ENCODE measurements at places on chromosomes 7 and 10. TPM values are rescaled to one million over a fixed set of nuclear protein-coding genes. Genes with fewer than 3 reads are reported as not detected.

Gene TMEM106B
- 134 TPM for total RNA-seq

Gene SLC39A12
- total RNA-seq = not detected

Gene KLF14
- total RNA-seq = 0.32 TPM

Gene CH25H
- total RNA-seq = 1.1 TPM

Gene SOSTDC1
- 25.6 TPM for total RNA-seq

Gene ZNF117
- total RNA-seq = 52.5 TPM

Gene PTF1A
- total RNA-seq = not detected

DNA sequence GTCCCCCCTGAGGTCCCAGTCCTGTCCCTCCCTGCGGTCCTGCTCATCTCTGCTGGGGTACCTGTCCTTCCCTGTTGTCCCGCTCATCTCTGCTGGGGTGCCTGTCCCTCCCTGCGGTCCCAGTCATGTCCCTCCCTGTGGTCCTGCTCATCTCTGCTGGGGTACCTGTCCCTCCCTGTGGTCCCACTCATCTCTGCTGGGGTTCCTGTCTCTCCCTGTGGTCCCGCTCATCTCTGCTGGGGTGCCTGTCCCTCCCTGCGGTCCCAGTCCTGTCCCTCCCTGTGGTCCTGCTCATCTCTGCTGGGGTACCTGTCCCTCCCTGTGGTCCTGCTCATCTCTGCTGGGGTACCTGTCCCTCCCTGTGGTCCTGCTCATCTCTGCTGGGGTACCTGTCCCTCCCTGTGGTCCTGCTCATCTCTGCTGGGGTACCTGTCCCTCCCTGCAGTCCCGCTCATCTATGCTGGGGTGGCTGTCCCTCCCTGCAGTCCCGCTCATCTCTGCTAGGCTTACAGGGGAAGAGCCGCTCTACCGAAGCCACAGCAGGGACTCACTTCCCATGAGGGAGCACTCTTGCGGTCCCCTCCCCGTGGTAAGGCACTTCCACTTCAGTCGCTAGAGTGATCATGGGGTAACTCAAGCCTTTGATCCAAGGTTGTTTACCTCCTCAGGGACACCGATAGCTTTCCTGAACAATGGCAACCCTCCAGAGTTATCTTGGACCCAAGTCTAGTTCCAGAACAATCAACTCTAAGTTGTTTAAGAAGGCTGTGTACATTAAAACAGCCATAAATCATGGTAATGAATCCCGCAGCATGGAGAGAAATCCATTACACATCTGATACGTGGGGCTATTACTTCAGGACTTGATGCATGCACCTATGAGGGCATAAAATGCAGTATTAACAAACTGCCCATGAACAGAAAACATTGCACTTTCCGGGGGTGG, 46.8 kb upstream of the MNX1 start:
- DNase-seq = no peak

GRCh38 chr10:5616836-5617235, 49.6 kb downstream of the ASB13 start:
- no peak for DNase-seq

DNA sequence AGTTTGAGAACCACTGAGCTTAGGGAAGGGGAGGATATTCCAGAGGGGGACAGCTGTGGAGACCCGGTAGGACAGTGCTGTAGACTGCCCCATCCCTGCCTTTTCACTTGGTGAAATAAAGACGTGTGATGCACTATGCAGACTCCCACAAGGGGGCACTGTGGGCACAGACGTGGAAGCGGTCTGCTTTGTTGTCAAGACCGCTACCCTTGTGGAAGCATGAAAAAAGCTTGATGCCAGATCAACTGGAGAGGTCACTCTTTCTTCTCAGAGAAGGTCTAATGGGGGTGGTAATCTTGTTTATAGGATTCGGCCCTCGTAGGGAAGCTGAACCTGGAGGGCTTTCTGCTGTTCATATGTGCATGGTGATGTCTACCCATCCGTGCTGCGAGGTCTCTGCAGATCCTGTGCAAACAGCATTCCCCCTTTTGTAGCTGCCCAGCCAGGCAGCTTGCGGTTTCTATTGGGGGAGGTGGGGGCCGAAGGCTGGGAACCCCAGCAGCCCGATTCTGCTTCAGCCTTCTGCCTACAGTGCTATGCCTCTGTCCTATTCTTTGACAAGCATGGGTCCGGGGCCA, 13.7 kb downstream of the RPS24 start:
- DNase-seq = no peak

GRCh38 chr7:90671571-90671970, 75.5 kb downstream of the CDK14 start:
- no peak for DNase-seq

GRCh38 chr7:14688208-14688607, 214.3 kb downstream of the DGKB start:
- DNase-seq = no peak

GRCh38 chr7:19094598-19095352, 22.7 kb downstream of the TWIST1 start:
- DNase-seq = no peak

DNA sequence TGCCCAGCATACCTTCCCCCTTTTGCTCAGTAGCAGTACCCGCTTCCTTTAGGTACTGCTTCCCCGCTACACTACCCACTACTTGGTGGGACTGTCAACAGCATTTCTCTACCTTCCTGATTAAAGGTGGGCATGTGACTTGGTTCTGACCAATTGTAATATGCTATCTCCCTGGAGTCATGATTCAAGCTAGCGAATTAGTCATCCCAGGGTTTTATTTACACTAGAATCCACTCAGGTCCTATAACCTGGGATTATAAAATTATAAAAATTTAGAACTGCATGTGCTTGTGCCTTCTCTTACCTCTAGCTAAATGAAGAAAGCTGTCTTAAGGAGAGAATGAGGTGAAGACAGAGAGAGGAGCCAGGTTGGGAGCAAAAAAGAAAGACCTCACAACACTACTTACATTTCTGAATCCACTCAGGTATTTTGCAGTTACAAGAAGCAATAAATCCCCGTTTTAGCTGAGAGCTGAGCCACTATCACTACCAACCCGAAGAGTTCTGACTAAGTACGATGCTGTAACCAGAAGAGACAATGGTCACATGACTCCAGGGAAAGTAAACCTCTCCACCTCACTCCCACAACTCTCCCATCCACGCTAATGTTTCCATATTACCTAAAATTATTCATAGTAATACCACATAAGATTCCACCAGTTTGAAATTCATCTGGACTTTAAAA, 9.7 kb downstream of the GBX1 start:
- no peak for DNase-seq

DNA sequence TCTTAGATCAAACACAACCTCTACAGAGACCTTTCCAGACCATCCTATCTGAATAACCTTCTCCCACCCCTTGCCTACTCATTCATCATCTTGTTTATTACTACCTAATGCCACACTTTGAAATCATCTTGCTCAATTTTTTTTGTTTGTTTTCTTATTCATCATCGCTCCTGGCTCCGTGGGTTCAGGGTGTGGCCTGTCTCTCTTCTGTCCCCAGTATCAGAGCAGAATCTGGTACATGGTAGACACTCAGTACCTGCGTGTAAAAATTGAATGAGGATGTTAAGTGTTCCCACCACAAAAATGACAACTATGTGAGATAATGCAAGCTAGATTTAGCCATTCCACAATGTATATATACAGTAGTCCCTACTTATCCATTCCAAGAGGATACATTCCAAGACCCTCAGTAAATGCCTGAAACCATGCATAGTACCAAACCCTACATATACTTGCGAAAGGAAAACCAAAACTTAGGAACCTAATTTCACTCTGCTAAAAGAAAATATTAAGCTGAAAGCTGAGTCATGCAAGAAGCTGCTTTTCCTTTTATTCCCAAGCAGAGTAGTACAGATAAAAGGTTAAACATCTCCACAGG, 72.1 kb upstream of the SEC61G start:
- DNase-seq = no peak

DNA sequence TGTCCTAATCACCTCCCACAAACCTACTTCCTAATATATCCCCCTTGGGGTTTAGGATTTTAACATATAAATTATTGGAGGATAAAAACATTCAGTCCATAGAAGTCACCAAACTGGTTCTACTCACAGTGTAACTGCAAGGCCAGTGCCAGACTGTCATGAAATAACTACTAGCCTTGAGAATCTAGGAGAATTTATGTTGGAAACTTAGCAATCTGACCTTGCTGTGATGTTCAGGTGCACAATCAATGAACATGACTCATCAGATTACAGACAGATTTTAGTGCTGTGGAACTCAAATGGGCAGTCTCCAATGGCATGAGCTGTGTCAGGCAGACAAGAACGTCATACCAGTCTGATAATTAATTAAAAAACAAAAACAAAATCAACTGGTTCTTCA, 571.4 kb upstream of the IGFBP3 start:
- DNase-seq = no peak

- DNase-seq = no peak
Observed at GRCh38 chr7:116528008-116528789, 3.4 kb downstream of the CAV1 start.

GRCh38 chr7:130649004-130649790, 19.4 kb downstream of the COPG2 start:
- DNase-seq = no peak
